HT1080 (cell line): ENCODE measurements at places on chromosomes 5 and 9. TPM values are rescaled to one million over a fixed set of nuclear protein-coding genes. Genes with fewer than 3 reads are reported as not detected.

GRCh38 chr5:53900677-53901076 is 340.2 kb downstream of the NDUFS4 start:
- no peak for DNase-seq

DNA sequence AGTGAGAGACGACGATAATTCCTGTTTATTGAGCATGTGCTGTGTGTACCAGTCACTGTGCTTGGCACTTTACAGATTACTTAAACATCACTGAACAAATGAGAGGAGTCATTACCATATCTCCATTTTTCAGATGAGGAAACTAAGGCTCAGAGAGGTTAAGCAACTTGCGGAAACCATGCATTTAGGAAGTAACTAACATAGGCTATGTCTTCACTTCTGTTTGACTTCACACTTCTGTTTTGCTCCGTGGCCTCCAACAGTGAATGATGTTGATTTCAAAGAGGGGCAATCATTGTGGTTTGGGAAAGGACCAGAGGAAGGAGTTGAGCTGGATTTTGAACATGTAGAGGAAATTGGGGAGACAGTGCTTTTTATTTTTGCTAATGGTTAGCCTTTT is 16.7 kb downstream of the GCNT1 start:
- no peak for DNase-seq

DNA sequence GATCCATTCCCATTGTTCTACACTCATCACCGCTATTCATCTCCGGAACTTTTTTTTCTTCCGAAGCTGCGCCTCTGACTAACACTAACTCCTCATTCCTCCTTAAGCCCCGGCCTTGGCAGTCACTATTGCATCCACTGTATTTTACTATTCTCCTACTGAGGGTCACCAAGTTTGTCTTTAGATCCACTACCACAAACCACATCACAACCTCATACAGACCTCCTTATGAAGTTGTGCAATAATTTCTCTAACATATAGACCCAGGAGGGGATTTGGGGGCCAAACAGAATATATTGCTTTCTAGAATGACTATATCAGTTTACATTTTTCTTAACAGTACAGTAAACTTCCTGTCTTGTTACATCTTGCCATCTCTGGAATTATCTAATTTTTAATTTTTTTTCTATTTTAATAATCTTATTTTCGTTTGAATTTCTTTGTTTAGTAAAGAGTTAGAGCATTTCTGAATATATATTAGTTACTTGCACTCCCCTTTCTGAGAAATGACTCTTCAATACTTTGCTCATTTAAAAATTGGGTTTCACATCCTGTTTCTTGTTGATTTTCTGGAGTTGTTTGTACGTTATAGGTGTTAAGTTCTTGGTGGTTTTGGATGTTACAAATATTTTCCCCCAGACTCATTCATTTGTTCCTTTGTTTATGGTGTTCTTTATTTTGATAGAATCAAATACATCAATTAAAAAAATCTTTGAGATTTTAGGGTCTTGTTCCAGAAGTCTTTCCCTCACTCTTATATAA is 37.1 kb downstream of the DMRT2 start:
- DNase-seq: no peak

DNA sequence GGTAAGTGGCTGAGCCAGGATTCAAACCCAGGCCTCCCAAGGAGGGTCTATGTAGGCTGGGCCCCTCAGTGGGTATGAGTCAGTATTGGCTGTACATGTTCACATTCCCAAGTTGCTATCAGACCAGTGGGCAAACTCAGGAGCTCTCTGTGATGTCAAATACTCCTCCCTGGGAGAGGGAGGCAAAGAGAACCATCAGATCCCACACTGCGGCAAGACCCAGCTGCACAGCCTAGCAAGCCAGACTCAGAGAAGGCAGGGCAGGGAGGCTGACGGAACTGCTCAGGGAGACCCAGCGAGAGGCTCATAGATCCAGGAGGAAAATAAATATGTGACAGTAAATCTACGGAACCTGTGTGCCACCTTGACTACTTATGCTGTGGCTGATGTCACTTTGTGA is 42.6 kb upstream of the SAP30L start:
- peak; percentile 10 for DNase-seq

- DNase-seq: no peak
Measured at GRCh38 chr9:89252651-89253267, 58.2 kb upstream of the CKS2 start.

DNA sequence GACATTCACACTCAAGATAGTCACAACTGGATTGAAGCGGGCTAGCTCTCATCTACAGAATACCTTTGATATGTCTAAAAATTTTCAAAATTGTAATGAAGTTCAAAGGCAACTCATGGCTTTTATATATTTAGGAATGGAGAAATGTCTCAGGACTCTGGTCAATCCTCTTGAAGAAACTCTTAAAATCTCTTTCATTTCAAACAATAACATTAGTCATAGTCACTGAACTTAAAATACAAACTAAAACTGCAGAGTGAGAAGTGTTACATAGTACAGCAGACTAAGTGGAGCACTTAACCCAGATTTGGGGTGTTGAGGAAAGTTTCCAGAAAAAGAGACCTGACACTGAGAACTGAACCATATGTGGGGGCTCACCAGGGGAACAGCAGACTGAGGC is 20.7 kb downstream of the FANCC start:
- DNase-seq: no peak

- no peak for DNase-seq
Measured at GRCh38 chr5:150026682-150027172, 26.2 kb downstream of the HMGXB3 start.

- no peak for DNase-seq
Measured at GRCh38 chr9:116479967-116480366, 207.1 kb upstream of the TRIM32 start.

DNA sequence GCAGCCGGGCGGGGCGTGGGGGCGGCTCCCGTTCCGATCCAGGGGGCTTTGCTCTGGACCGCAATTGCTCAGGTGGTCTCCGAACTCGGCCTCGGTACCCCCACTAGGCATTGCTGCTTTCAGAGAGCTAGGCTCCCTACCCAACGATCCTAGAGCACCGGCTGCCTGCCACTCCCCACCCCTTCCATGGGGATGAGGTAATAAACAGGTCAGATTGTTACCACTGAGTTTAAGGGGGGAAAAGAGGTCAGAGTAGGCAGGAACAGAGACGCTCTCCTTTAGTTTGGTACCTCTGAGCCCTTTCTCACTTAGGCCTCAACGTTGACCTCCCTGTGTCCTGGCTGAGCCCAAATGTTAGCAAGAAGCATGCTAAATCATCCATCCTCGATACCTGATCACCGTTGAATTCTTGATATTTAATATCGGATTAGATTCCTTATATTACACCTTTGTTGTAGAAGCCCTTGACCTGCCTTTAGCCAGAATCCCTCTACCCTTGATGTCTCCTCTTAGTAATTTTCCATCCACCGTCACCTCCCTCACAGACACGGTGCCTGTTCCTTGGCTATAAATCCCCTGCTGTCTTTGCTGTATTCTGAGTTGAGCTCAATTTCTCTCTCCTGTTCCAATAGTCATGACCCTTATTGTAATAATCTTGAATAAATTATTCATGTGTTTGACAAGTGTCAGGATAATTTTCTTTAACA is 588 bp upstream of the PLPP1 start:
- DNase-seq: no peak

- DNase-seq: peak; percentile 82
Measured at GRCh38 chr5:29382780-29383179, 1810.7 kb upstream of the CDH6 start.

- DNase-seq: no peak
Measured at GRCh38 chr5:14507156-14507941, 74.2 kb upstream of the OTULINL start.

DNA sequence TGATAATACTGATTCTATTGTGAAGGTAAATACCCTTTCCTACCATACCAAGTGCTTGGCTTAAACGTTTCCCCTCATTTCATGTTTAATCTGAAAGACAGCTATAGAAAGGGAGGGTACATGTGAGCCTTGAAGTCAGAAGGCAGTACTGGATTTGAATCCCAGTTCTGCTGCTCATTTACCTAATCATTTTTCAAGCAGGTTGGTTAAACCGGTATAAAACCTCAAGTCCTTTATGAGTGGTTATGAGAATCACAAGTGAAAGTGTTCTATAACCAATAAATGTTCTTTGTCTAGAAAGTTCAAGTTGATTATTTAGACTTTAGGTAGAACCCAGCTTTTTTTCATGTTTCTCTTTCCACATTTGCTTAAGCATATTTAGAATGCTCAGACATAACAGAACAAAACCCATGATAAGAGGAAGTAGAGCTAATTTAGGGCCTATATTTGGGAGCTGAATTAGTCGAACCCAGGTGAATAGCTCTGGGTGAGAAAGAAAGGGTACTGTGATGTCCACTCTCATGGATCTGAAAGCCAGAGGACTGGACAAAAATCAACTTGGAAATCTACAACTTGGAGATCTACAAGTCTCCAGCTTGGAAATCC is 29.7 kb upstream of the F2RL2 start:
- DNase-seq: no peak

DNA sequence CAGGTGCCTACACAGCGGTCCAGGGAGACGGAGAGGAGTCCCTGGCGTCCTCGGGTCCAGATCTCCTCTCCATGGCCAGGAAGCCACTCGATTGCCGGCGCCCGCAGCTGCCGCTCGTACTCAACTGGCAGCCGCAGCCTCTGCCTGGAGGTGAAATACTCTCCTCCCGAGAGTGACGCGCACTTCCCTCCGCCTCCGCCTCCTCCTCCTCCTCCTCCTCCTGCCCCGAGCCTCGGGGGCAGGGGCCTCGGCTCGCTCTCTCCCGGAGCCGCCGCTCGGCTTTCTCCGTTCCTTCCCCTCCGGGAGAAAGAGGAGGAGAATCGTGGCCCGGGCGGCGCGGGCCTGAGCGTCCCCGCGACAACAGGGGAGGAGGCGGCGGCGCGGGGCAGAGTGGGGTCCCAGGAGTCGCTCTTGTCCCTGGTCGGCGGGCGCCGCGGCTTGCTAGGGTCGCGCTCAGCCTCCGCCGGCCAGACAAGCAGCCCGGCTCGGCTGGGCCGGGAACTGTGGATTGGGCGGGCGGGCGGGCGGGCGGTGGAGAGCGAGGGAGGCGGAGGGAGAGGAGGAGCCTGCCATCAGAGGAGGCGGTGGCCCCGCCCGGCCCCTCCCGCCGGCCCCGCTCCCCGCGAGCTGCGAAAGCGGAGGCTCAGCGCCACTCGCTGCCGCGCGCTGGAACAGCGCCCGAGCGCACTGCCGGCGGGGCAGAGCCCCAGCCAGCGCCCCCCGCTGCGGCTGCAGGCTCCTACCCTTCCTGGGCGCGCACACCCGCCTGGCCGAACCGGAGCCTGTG is at the start of gene CEMIP2:
Gene CEMIP2, minus strand, starts transcription at position 126 of the 787 bp plus-strand sequence. CDS start 18,140 bp downstream, outside the sequence.
- peak; percentile 88 for DNase-seq

- no peak for DNase-seq
Measured at GRCh38 chr5:135250671-135251070, 148.4 kb downstream of the MACROH2A1 start.

DNA sequence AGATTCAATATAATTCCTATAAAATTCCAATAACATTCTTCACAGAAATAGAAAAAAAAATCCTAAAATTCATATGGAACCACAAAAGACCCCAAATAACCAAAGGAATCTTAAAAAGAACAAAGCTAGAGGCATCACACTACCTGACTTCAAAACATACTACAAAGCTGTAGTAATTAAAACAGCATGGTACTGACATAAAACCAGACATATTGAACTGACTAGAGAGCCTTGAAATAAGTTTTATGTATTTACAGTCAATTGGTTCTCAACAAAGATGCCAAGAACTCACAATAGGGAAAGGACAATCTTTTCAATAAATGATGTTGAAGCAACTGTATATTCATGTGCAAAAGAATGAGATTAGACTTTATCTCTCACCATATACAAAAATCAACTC is 36.9 kb downstream of the BTNL9 start:
- DNase-seq: no peak

GRCh38 chr5:157926977-157927376 is 68.0 kb upstream of the CLINT1 start:
- DNase-seq: no peak

DNA sequence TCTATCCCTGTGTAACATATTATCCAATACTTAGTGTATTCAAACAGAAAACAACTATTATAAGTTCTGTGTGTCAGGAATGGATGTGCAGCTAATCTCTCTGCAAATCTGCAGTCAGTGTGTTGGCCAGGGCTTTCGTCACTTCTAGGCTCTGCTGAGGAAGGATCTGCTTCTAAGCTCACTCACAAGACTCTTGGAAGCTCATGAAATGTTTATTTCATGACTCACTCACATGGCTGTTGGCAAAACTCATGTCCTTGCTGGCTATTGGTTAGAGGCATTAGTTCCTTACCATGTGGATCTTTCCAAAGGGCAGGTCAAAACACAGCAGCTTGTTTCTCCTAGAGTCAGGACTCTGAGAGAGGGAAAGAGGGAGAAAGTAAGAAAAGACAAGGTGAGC is 367.4 kb upstream of the SMARCA2 start:
- DNase-seq: peak; percentile 71

GRCh38 chr9:100426530-100427365 is at the start of gene MSANTD3:
MSANTD3 (plus strand) TSS chr9:100427143; CDS start chr9:100441939, 14,796 bp downstream.
- DNase-seq: peak; percentile 75

DNA sequence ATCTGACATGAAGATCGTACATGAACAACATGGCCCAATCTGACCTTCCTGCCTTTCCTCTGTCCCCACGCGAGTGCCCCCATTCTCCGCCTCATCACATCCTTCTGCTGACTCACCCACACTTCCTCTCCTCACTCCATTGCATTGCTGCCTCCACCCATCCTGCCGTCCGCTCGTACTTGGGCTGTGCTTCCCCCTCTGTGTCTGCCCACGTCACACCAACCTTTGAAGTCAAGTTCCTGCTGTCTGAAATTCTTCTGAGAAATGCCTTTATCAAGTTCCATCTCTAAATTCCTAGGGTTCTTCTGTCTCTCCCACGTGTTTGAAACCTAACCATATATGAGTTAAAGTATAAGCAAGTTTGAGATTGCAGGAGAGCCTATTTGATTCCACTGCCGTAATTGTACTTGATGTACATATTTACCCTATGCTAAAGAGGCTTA is 18.0 kb upstream of the STARD4 start:
- peak; percentile 92 for DNase-seq

- DNase-seq: no peak
Measured at GRCh38 chr5:142170254-142170953, 61.8 kb downstream of the NDFIP1 start.

ZNF622 gene
- total RNA-seq: 103 and 106 TPM in 2 replicates

TNC gene
- total RNA-seq: 44.5 and 45.8 TPM in 2 replicates

OCLN gene
- total RNA-seq: 3.9 and 4.0 TPM in 2 replicates

ZNF483 gene
- not detected in 2 replicates for total RNA-seq

PRDM9 gene
- not detected in 2 replicates for total RNA-seq

CHSY3 gene
- 10.5 and 11.8 TPM in 2 replicates for total RNA-seq

HMGCR gene
- 92.0 and 98.1 TPM in 2 replicates for total RNA-seq

MYOZ3 gene
- total RNA-seq: not detected in 2 replicates

INSYN2B gene
- total RNA-seq: 12.0 and 14.0 TPM in 2 replicates

ACTBL2 gene
- 0.47 and 0.80 TPM in 2 replicates for total RNA-seq

SV2C gene
- not detected in 2 replicates for total RNA-seq

WNT8A gene
- total RNA-seq: not detected in 2 replicates
